ENCODE measurements at places on chromosomes 12 and 14.

GRCh38 chr14:98819867-98820206 is 452.2 kb downstream of the BCL11B start:
- DNase-seq = no peak

GRCh38 chr12:65525491-65526141 is 247.1 kb downstream of the MSRB3 start:
- no peak for DNase-seq

DNA sequence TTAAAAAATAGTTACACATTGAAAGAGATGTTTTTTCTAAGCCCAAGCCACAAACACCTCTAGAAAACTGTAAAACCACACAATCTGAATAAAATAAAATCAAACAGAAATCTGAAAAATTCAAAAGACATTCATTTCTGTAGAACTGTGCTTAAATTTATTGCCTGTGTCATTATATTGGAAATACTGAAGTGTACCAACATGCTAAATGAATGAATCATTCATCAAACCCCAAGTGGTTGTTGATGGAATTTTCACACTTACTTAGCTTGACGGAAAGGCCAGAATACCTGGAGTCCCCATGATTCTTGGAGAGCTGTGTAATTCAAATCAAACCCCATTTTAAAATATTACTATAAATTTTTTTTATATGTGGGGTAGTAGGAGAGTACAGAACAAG is 2.7 kb downstream of the KITLG start:
- no peak for DNase-seq

- DNase-seq = no peak
These were observed 99.8 kb downstream of the AKAP6 start for GRCh38 chr14:32428875-32429274.

DNA sequence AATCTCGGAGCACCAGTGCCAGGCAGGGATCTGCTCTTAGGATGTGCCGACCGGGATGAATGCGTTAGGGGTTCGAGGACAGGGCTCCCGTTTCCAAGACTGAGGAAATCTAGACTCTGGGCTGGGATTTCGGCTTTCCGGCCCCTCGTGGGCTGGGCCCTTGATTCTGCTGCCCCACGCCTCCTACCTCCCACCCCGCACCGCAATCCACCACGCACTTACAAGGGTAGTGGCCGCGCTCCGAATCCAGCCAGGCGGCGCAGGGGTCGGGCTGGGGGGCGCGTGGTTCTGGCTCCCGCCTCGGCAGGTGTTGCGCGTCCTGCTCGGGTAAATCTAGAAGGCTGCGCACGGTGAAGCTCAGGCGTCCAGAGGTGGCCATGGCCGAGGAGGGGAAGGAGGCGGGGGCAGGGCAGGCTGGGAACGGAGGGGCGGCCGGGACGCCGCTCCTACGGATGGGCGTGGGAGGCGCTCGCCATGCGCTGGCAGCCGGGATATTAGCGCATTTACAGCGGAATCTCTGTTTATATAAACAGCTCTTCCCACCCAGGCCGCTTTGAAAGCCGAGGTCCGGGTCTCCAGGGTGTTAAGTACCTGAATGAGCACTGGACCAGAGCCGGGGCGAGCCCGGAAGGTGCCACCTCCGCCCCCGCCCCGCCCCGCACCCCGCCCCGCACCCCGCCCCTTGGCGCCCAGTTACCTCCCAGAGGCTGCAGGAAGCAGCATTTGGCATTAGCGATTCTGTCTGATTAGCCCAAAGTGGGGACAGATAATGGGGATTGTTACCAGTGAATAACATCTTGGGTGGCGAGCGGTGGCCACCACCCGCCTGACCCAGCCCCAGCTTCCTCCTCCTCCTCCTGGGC is at the start of gene NKX2-8:
Gene NKX2-8 (minus strand): TSS at position 604 of the 863 bp plus-strand sequence. CDS start 225 bp downstream, at position 379.
- no peak for DNase-seq
